ENCODE measurements at places on chromosomes 13 and 19.

DNA sequence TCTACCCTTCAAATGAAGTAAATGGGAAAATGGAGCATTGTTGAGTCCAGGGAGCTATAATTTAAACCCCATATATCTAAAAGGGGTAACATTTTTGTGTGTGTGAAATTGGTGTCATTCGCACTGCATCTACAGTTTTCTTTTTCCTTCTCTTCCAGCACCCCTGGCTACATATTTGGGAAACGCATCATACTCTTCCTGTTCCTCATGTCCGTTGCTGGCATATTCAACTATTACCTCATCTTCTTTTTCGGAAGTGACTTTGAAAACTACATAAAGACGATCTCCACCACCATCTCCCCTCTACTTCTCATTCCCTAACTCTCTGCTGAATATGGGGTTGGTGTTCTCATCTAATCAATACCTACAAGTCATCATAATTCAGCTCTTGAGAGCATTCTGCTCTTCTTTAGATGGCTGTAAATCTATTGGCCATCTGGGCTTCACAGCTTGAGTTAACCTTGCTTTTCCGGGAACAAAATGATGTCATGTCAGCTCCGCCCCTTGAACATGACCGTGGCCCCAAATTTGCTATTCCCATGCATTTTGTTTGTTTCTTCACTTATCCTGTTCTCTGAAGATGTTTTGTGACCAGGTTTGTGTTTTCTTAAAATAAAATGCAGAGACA, 28.6 kb downstream of the ALOX5AP start:
- DNase-seq, result no peak

- DNase-seq, result no peak
Observed at GRCh38 chr13:82993417-82993816, 888.9 kb downstream of the SLITRK1 start.

DNA sequence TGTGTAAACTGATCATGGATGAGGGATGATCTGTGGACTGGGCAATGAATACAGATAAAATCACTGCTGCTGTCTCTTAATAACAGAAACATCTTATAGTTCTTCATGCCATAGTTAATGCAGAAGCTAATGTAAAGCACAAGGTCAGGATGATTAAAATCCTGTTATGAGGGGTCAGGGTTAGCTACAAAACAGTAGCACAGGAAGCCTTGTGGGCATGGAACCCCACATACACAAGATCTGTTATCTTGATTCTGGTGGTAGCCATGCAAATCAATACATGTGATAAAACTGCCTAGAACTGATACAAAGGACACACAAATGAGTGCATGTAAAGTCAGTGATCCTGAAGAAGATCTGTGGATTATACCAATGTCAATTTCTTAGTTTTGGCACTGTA, 96.4 kb downstream of the KLF12 start:
- no peak for DNase-seq

DNA sequence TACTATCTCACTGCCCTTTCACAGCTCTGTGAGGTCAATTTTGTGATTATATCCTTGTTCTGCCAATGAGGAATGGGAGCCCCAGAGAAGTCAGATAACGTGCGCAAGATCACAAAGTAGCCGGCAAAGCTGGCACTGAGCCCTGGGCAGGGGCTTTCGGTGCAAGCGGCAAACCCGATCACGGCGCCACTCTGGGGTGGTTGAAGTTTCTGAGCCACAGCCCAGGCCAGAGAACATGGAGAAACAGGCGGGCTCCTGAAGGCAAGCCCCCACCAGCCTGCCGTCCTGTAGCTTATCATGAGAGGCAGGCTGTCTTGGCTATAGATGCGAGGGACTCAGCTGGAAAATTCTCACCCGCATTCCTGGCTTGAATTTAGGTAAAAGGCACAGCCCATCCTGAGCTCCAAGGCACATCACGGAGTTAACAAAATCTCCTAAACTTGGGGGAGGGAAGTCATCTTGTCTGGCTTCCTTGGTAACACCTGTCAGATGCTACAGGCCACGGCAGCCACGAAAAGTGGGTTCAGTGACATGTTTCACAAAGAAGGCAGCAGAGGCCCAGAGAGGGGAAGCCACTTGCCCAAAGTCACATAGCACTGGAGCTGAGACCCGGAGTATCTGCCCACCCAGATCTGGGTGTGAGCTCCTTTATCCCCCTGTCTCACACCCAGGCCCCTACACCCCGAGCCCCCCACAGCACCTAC, 12.5 kb downstream of the TNNT1 start:
- DNase-seq, result no peak

DNA sequence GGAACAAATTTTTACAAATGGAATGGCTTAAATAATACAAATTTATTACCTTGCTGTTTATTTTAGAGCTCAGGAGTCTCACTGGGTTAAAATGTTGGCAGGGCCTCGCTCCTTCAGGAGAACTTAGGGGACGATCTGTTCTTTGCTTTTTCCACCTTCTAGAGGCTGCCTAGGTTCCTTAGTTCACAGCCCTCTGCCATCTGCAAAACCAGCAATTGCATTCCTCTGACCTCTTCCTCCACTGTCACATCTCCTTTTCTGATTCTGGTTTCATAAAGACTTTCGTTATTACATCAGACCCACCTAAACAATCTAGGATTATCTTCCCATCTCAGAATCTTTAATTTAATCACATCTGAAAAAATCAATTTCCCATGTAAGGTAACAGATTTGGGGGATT, 249.6 kb upstream of the SPRY2 start:
- no peak for DNase-seq

DNA sequence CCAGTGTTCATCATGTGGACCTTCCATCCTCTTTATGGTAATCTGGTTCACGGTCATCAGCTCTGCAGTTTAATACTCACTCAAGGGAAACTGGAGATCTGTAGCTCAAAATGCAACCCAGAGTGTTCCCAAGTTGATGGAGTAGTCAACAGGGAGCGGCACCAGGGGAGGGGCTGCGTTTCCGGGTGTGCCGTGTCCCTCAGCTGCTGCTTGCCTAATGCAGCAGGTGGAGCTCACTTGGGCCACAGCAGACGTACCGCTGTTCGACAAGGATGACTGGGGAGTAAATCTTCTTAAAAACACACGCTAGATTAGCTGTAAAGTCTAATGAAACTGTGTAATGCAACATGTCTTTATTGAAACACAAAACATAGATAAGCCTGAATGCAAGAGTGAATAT, 81.1 kb downstream of the TNFSF13B start:
- no peak for DNase-seq

DNA sequence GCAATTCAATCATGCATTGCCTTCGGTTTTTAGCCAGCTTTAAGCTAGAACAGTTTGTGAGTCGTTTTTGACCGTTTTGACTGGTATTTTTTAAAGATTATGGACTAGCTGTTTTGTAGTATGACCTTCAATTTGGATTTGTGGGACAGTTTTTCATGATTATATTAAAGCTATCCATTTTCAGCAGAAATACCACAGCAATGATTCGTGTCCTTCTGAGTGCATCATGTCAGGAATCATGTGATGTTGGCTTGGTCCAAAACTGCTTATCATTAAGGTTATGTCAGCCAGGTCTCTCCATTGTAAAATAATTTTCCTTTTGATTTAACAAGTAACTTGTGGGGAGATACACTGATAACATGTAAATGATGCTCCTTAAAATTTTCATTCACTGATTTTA, 229.0 kb downstream of the POSTN start:
- no peak for DNase-seq

GRCh38 chr13:101417043-101417406, 717 bp upstream of the NALCN start:
- DNase-seq, result no peak

- DNase-seq, result no peak
Observed at GRCh38 chr13:62643799-62644524, 1228.3 kb upstream of the PCDH20 start.

DNA sequence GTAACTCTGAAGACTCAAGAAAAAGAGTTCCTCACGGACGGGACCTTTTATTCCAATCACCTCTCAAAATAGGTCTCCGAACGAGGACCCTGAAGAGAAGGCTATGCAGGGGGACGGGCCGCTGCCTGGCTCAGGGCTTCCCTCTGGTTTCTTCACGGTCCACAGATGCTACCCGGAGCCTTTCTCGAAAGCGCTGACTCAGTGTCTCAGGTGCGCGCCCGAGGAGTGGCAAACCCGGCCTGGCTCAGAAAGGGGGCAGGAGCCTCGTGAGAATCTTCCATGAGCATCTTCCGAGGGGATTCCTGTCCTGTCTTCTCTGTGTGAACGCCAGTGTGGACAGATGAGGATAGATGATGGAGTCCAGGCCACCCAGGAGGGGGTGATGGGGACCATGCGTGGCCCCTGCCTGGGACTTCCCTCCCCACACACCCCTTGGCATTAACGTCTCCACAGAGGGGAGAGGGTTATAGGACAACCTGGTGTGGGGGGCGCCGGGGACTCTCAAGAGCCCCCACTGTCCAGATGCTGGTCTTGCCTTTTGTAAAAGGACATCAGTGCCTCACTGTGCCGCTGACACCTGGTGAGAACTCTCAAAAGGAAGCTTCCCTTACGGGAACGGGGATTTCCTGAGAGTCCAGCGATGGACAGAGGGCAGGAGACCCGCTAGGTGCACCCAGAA, 16.5 kb downstream of the LSM4 start:
- no peak for DNase-seq

GRCh38 chr13:102289606-102290005, 112.2 kb downstream of the FGF14 start:
- DNase-seq, result no peak

- no peak for DNase-seq
Observed at GRCh38 chr19:5966215-5966614, 11.7 kb downstream of the RANBP3 start.

GRCh38 chr13:37163641-37164265, 58.3 kb upstream of the CSNK1A1L start:
- DNase-seq, result no peak

DNA sequence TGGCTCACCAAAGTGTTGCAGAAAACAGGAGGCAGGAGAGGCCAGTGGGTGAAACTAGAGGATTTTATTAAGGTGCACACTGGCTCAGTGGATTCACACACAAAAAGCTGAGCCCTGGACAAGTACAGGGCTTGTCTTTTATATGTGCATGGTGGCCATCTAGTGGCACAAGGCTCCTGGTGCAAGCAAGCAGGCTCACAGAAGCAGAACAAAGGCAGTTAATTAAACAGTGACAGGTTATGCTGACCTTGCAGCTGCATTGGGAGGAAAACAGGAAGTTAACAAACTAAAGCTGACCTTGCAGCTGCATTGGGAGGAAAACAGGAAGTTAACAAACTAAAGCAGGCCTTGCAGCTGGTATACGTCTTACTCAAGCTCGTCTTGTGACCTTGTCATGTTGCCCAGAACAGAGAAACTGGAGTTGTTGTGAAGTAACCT, 65.3 kb upstream of the ZNF681 start:
- peak; percentile 90 for DNase-seq

DNA sequence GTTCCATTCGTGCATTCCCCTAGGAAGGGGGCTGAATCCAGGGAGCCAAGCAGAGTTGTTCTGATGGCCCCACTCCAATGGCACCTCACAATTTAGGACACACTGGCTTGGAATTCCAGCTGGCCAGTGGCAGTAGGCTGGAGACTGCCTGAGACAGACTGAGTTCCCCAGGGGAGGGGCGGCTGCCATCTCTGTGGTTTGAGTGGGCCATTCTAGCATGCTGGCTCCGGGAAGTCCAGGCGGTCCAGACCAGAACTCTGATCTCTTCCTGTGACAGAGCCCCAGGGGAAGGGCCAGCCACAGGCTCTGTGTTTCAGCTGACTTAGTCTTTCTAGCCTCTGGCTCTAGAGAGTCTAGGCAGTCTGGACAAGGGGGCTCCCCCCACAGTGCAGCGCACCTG, 29.5 kb upstream of the SLC7A1 start:
- DNase-seq, result no peak

Data from NB4 (cell line).